SIG-M5 (cell line): ENCODE measurements at places on chromosomes 11 and 22.

DNA sequence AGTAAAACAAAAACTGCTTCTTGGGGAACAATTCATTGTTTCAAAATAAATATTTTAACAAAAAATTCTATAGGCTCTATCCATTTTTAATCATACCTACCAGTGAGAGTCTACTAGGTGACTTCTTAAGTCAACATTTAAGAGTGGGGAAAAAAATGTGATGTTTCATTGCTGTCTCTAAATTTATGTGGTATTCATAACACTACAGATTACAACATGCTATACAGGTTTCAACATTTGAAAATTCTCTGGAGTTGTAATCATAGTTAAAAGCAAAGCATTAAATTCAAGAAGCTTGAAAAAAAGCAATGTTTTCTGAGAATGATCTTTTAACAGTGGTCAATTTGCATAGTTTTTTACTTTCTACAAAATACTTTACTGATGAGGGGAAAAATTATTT, 18.3 kb downstream of the SBF2 start:
- DNase-seq, result no peak

GRCh38 chr11:48170241-48171233, 46.1 kb upstream of the OR4B1 start:
- DNase-seq, result no peak

DNA sequence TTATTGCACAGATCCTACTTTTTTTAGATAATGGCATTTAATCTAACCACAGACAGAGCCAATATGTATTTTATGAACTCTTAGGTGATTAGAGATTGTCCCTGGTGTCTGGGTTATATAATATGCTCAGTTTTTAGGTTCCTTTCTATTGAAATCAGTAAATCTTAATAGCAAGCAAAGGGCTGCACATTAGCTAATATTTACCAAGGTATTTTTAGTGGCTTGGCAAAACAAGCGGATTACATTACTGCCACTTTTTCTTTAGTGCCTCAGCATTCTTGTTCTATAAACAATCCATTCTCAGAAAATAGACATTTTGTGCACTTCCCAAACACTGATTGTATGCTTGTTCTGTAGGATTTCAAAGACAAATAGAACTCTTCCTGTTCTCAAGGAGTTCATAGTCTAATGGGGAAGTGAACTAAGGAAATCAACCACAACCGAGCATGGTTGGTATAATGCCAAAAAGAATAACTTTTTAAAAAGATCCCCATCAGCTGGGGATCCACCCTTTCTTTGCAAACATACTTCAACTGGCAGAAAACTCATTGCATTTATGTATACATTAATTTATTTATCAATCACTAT, 23.8 kb downstream of the KCNJ1 start:
- no peak for DNase-seq

GRCh38 chr11:58606930-58607714, 15.3 kb upstream of the CNTF start:
- no peak for DNase-seq
